MCF 10A (cell line): ENCODE measurements at places on chromosomes 2 and 18. TPM values are rescaled to one million over a fixed set of nuclear protein-coding genes. Genes with fewer than 3 reads are reported as not detected.

- no peaks in the 10 kb centered on the region for H3K27me3 ChIP-seq
- H3K27ac ChIP-seq, result no peak overlapping the region
- no peak overlapping the region for H3K4me3 ChIP-seq
- no peak for DNase-seq
- no peaks in the 10 kb centered on the region for H3K4me1 ChIP-seq
Observed at GRCh38 chr2:222701721-222702131, 30.3 kb downstream of the MOGAT1 start.

GRCh38 chr2:133940134-133940533 lies 313.7 kb upstream of the MGAT5 start:
- H3K27me3 ChIP-seq, result no peaks in the 10 kb centered on the region
- no peak overlapping the region for H3K27ac ChIP-seq
- DNase-seq, result no peak
- no peaks in the 10 kb centered on the region for H3K4me1 ChIP-seq
- no peaks in the 10 kb centered on the region for H3K36me3 ChIP-seq

GRCh38 chr2:193966590-193966989 lies 1690.4 kb upstream of the SLC39A10 start:
- H3K27ac ChIP-seq, result peak overlapping the region; percentile 40
- H3K4me3 ChIP-seq, result no peak overlapping the region
- H3K4me1 ChIP-seq, result no peaks in the 10 kb centered on the region
- no peaks in the 10 kb centered on the region for H3K27me3 ChIP-seq
- H3K36me3 ChIP-seq, result no peaks in the 10 kb centered on the region
- DNase-seq, result peak; percentile 79

DNA sequence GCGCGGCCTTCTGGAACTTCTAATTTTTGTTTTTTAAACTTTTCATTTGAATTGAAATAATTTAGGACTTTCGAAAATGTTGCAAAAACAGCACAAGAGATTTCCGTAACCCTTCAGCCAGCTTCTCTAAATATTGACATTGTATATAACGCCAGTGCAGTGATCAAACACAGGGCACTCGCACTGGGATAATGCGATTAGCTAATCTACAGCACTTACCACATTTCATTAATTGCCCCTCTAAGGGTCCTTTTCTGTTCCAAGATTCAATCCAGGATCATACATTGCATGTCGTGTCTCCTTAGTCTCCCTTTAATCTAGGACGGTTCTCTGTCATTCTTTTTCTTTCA lies 343 bp upstream of the CD302 start:
- DNase-seq, result no peak
- H3K36me3 ChIP-seq, result peaks cover 7% of the 10 kb centered on the region
- H3K4me3 ChIP-seq, result peak overlapping the region; percentile 57
- peaks cover 47% of the 10 kb centered on the region for H3K27me3 ChIP-seq
- H3K4me1 ChIP-seq, result no peaks in the 10 kb centered on the region

DNA sequence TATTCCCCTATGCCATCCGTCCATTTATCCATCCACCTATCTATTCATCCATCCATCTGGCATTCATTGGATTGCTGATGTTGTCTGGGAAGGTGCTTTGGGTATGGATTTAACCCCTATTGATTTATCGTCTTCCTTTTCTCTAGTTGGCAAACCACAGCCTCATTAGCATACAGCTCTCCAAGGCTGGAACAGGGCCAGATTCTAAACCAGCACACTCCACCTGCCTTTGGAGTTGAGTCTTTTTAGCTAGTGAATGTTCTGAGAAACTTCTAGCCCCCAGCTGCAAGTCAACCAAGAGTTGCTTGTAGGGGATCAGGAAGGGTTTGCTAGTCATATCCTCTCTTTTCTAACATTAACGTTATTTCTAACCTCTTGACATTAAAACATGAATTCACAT lies 90.7 kb downstream of the NRP2 start:
- peak; percentile 7 for DNase-seq
- no peak overlapping the region for H3K27ac ChIP-seq
- peaks cover 20% of the 10 kb centered on the region for H3K4me1 ChIP-seq
- H3K27me3 ChIP-seq, result no peaks in the 10 kb centered on the region
- H3K4me3 ChIP-seq, result no peak overlapping the region

GRCh38 chr2:99140056-99140859 lies 1.2 kb upstream of the C2orf15 start:
- peak overlapping the region; percentile 99 for H3K4me3 ChIP-seq
- peaks cover 8% of the 10 kb centered on the region for H3K4me1 ChIP-seq
- peak; percentile 47 for DNase-seq
- peak overlapping the region; percentile 92 for H3K27ac ChIP-seq
- H3K36me3 ChIP-seq, result no peaks in the 10 kb centered on the region

DNA sequence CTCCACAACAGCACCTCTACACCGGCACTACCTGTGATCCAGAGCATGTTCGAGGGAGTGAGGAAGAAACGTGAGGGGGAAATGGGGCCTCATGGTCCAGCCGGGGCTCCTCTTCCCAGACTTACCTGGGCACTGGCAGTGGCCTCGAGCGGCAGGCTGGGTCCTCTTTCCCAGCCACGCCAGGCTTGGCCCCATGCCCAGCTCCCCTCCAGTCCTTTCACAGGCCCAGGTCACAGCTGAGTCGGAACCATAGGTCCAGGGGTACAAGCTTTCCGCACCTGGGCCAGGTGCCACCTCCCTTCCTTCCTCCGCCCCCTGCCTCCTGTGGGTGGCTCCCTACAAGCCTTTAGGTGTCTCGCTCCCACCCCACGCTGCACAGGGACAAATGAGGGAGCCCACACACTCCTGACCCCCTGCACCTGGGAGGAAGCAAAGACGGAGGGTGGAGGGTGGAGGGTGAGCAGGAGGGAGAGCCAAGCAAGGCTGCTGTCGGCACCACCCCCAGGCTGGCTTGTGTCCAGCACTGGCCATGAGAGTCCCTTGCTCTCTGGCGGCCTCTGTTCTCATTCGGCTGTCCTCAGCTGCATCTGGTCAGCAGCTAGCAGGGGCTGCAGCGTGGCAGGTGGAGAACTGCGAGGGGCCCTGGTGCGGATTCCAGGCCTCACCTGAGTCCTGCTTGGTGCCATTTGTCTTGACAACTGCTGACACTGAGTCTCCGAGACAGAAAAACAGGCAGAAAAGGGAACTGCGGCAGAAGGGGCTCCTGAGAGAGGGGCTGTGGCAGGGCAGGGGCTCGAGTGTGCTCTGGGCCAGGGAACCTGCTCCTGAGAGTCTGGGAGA lies 26.8 kb downstream of the ADRA2B start:
- peaks cover 9% of the 10 kb centered on the region for H3K27me3 ChIP-seq
- H3K4me3 ChIP-seq, result no peak overlapping the region
- DNase-seq, result no peak
- no peaks in the 10 kb centered on the region for H3K36me3 ChIP-seq
- H3K4me1 ChIP-seq, result peaks cover 9% of the 10 kb centered on the region

DNA sequence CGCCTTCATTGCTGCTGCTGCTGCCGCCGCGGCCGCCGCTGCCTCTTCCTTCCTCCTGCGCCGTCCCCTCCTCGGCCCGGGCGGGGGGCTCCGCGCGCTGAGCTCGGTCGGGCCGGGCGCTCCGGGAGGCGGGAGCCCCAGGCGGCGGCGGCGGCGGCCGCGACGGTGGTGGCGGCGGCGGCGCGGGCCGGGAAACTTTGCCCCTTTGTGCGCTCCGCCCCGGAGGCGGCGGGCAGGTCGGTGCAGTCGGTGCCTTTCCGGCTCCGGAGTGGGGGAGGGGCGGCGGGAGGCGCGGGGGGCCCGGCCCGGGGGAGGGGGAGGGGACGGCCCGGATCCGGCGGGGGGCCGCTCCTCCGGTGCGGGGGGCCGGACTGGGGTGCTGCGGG lies 205 bp downstream of the TET3 start:
- H3K4me1 ChIP-seq, result peaks cover 54% of the 10 kb centered on the region
- H3K27ac ChIP-seq, result no peak overlapping the region
- no peaks in the 10 kb centered on the region for H3K27me3 ChIP-seq
- no peak for DNase-seq
- peaks cover 21% of the 10 kb centered on the region for H3K36me3 ChIP-seq

DNA sequence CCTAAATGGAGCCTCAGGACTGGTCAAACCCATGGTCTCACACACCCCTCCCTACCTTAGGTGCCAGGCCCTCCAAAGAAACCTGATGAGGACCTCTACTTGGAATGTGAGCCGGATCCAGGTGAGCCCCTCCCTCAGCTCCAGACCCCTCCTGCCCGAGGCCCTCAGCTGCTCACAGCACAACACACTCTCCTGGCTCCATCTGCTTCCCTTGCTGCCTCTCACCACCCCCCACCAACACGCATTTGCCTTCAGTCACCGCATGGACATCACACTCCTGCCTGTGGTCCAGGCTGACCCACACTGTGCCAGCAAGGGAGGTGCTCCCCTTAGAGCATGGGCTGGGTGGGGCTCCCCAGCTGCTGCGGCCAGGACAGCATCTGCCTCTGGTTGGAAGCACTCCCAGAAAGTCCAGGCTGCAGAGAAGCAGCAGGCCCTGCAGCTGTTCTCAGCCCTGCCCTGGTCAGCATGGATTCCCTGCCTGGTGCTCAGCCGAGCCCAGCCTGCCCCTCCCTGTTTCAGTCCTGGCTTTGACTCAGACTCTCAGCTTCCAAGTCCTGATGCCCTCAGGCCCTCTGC lies 15.1 kb downstream of the SH2D6 start:
- H3K4me3 ChIP-seq, result peak overlapping the region; percentile 49
- DNase-seq, result peak; percentile 96

GRCh38 chr2:233434666-233435330 lies 80.5 kb downstream of the DGKD start:
- peaks cover 29% of the 10 kb centered on the region for H3K36me3 ChIP-seq
- no peak overlapping the region for H3K27ac ChIP-seq

DNA sequence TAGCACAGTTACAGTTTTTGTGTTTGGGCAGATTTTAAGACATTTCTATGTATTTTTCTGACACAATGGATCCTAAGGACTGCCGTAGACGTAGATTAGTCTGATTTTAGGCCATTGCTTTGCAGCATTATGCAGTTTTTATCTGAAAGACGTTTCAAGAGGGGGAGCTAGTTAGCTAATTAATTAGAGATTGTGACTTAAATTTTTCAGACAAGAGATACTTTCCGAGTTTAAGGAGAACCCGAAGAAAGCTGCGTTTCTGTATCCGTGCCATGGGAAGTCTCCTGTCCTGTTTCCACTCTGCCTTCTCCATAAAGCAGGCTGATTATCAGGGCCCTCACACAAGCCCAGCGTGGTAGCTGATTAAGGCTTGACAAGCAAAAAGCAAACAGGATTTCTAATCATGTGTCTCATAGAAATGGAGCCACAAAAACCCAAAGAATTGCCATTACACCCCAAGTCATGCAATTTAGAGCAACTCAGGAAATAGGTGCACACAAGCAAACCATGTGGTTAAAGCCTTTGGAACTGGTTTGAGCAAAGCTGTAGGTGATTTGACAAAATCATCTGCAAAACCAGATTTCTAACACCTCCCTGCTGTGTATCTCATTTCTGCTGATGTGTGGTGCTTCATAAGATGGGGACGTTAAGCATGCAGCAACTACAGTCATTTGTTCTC lies 808.1 kb downstream of the RNF144A start:
- no peaks in the 10 kb centered on the region for H3K27me3 ChIP-seq
- DNase-seq, result peak; percentile 4
- no peak overlapping the region for H3K4me3 ChIP-seq

- H3K27me3 ChIP-seq, result peaks cover 37% of the 10 kb centered on the region
- no peaks in the 10 kb centered on the region for H3K36me3 ChIP-seq
- H3K4me3 ChIP-seq, result no peak overlapping the region
- H3K4me1 ChIP-seq, result no peaks in the 10 kb centered on the region
Observed at GRCh38 chr2:110877031-110877827, 144.9 kb downstream of the ACOXL start.

GRCh38 chr2:30223413-30223874 lies 7.9 kb upstream of the LBH start:
- DNase-seq, result no peak
- no peaks in the 10 kb centered on the region for H3K27me3 ChIP-seq
- H3K36me3 ChIP-seq, result no peaks in the 10 kb centered on the region
- no peak overlapping the region for H3K4me3 ChIP-seq
- H3K4me1 ChIP-seq, result peaks cover 8% of the 10 kb centered on the region
- H3K27ac ChIP-seq, result no peak overlapping the region

GRCh38 chr18:2338601-2339000 lies 232.7 kb downstream of the METTL4 start:
- H3K27me3 ChIP-seq, result no peaks in the 10 kb centered on the region
- H3K4me1 ChIP-seq, result peaks cover 7% of the 10 kb centered on the region
- H3K36me3 ChIP-seq, result no peaks in the 10 kb centered on the region
- DNase-seq, result no peak

- no peak overlapping the region for H3K4me3 ChIP-seq
- H3K36me3 ChIP-seq, result no peaks in the 10 kb centered on the region
- H3K27me3 ChIP-seq, result no peaks in the 10 kb centered on the region
Observed at GRCh38 chr2:107553539-107553938, 273.2 kb upstream of the RGPD4 start.

- no peak for DNase-seq
- no peak overlapping the region for H3K4me3 ChIP-seq
- H3K36me3 ChIP-seq, result peaks cover 14% of the 10 kb centered on the region
- H3K27ac ChIP-seq, result no peak overlapping the region
- no peaks in the 10 kb centered on the region for H3K4me1 ChIP-seq
Observed at GRCh38 chr2:147917161-147917560, 72.3 kb downstream of the ACVR2A start.

DNA sequence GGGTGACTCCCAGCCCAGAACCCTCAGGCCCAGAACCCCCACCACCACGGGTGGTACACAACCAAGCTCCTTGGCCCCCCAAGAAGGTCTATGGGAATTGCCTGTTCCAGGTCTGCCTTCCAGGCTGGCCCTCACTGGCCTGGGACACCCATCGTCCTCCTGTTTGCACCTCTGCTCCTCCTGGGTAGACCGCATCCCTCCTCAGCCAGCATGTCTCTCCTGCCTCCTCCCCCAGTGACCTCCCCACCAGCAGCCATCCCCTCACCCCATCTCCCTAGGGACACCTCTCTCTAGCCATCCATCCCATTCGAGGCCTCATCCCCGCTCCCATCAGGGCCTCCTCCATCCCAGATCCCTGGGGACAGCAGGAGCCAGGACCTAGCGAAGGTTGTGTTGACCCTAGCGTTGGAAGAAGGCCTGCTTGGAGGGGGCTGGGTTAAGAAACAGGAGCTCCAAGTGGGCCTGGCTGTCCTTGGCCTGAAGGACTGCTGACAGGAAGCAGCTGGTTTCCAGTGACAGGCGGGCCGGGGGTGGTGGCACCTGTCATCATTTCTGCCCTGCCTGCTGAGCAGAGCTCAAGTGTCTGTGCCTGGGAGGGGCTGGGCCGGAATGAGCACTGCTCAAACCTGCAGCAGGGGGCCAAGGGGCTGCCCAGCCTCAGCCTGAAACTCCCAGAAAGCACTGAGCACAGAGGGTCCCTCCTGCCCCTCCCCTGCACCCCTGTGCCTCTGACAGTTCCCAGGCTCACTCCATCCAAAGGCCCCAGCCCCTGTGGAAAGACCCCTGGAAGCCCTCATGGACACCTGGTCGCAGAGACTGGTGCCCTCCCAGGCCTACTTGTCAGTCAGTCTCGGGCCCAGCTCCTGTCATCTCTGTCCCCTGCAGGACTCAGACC lies 96.0 kb upstream of the OTOS start:
- no peaks in the 10 kb centered on the region for H3K36me3 ChIP-seq
- no peak overlapping the region for H3K4me3 ChIP-seq
- no peak for DNase-seq
- peak overlapping the region; percentile 47 for H3K27ac ChIP-seq
- H3K4me1 ChIP-seq, result peaks cover 20% of the 10 kb centered on the region
- H3K27me3 ChIP-seq, result peaks cover 15% of the 10 kb centered on the region

The MEIS1 gene
- total RNA-seq, result 4.1 and 4.4 TPM in 2 replicates

The ALPP gene
- total RNA-seq, result 0.35 and 0.64 TPM in 2 replicates

The EN1 gene
- not detected in 2 replicates for total RNA-seq

The EVA1A gene
- total RNA-seq, result 7.6 and 14.4 TPM in 2 replicates

The TMX3 gene
- total RNA-seq, result 88.7 and 95.0 TPM in 2 replicates

The ASB18 gene
- total RNA-seq, result not detected in 2 replicates

The GNLY gene
- total RNA-seq, result not detected in 2 replicates

The OXER1 gene
- total RNA-seq, result not detected in 2 replicates

The PMAIP1 gene
- total RNA-seq, result 21.7 and 28.0 TPM in 2 replicates

The PLCL1 gene
- total RNA-seq, result 0.12 and 0.22 TPM in 2 replicates

The DAPL1 gene
- total RNA-seq, result not detected in 2 replicates

The UPP2 gene
- not detected in 2 replicates for total RNA-seq

The MTIF2 gene
- 58.3 and 60.7 TPM in 2 replicates for total RNA-seq

The RGPD3 gene
- 0.20 TPM in 1 of 2 replicates, not detected in the other for total RNA-seq

The DSEL gene
- total RNA-seq, result 14.9 and 19.0 TPM in 2 replicates

The IL36RN gene
- total RNA-seq, result not detected in 2 replicates
